ENCODE measurements at places on chromosomes 3 and 15. TPM values are rescaled to one million over a fixed set of nuclear protein-coding genes. Genes with fewer than 3 reads are reported as not detected.

PROK2 gene
- polyA plus RNA-seq: not detected

ST3GAL6 gene
- polyA plus RNA-seq: 15.5 TPM

MAP1A gene
- 14.7 TPM for polyA plus RNA-seq

CACNA2D3 gene
- 1.6 TPM for polyA plus RNA-seq

MEGF11 gene
- 1.9 TPM for polyA plus RNA-seq

CSTA gene
- polyA plus RNA-seq: 0.53 TPM

CDCP1 gene
- 2.0 TPM for polyA plus RNA-seq

GLDN gene
- 0.20 TPM for polyA plus RNA-seq

GRCh38 chr3:40035177-40035576, 225.8 kb downstream of the MYRIP start:
- DNase-seq: no peak

DNA sequence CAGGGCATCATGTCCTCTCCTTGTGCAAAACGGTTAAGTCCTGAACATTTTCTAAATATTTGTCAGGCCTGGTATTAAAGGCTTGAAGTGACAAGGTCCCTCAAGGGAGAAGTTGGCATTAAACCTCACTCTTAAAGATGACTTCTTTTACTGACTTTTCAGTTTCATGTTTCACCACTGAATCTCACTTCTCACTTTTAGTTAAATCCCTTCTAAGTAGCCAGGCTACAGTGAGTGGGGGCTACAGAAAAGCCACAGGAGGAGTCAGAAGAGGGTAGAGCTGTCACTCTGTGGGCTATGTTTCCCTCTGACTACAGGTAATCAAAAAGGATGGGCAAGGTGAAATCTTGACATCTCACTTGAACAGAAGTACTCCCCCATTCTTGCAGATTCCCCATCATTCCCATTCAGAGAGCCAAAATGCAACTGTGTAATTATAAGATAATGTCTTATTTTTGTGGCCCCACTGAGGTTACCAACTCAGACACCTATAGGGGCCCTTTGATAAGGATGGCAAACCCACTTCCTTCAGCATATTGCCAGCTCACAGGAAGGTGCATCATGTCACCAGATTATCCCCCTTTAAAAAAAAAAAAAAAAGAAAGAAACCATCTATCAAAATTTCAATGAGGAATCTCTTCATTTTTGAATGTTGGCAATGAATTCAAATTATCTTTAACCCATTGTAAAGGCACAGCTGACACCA, 790.1 kb upstream of the CFAP20DC start:
- DNase-seq: no peak

DNA sequence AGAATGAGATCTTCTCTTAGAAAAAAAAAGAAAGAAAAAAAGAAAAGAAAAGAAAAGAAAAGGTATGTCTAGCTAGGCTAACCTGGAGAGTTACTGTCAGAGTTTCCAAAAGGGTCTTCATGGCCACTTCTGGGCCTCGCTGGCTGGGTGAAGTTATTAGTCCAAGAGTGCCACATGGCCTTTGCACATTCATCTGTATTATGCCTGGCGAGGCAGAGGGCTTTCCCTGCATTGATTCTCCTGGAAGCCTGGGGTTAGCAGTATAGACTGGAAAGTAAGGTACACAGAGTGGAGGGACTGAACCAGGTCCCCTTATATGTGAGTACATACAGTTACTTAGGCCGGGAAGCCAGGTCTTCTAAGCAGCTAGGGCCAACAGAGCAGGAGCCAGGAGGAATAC, 54.8 kb upstream of the CGNL1 start:
- no peak for DNase-seq

DNA sequence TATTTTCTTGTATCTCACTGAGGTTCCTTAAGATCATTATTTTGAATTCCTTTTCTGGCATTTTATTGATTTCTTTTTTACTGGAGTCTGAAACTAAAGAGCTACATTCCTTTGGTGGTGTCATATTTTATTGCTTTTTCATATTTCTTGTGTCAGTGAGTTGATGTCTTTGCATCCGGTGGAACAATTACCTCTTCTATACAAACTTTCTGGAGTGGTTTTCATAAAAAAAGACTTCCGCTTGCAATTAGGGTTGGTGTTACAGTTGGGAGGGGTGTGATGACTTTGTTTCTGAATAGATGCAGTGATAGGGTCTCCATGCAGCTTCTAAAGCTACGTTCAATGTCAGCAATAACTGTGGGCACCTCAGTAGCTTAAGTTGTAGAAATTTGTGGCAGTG, 181.7 kb downstream of the LPP start:
- no peak for DNase-seq

DNA sequence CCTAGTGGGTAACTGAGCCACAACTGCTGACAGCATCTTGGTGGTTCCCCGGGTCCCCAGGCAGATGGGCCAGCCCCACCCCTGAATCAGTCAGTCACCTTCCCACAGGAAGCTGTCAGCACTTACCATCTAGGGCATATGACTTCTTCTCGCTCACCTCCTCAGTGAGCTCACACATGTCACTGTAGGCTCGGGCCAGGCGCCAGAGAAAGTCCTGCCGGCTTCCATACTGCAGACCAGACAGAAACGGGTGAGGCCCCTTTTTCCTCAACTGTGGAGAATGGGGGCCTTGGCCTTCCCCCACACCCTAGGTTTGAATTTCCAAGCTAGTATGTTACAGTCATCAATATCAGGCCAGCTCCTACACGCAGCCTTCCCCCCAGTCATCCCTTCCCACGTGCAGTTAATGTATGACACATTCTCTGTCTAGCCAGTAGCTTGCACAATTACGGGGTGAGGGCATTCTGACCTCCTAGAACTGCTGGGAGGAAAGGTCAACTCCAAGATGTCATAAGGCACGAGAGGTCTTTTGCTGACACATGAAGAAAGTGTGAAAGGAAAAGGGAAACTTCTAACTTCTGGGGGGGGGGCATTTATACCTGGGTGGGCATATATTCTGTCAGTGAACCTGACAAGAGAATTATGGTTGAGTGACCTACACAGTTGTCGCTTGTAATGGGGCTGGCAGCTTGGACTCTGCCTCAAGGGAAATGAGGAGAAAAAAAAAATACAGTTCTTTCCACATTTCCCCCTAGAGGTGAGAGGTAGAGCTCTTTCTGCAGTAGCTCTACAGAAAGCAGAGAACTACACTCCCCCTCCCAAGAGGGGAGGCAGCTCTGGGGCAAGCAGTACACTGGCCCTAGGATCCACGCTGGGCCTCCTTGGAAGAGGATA, 10.9 kb downstream of the RMDN3 start:
- no peak for DNase-seq

DNA sequence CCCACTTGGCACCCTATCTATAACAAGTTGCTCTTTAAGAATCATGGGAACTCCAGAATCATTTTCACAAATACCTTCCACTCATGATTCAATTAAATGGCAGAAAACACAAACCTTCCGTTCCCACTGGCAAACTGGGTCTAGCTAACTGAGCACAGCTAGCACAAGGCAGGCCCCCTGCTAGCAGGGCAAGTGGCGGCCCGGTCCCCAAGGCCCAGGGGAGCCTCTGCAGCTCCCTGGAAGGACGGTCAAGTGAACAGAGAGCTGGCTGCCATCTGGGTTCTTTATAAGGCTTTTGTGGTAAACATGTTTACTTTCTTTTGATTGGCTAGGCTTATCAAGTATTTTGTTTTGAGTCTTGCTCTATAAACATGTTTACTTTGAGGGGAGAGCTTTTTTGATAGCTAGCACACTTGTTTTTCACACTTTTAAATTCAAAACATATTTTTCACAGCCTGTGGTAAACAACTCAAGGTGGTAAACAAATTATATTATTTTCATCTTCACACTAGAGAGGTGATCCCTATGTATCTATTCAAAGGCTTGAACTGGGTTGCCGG, 81.4 kb downstream of the FOXP1 start:
- DNase-seq: no peak

GRCh38 chr3:10247679-10248183, 528 bp upstream of the TATDN2 start:
- DNase-seq: no peak

DNA sequence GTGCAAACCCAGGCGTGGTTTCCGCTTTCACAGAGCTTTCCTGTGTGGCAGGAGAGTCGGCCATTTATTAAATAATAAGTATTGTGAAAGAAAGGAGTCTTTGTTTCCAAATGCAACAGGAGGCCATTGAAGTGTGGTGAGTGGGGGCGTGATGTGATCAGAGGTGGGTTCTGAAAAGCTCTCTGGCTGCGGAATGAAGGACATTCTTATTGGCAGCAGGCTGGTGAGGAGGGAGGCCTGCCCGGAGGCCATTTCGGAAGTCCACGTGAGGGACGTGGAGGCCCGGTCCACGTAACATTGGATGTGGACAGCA, 11.1 kb downstream of the ARNT2 start:
- no peak for DNase-seq

DNA sequence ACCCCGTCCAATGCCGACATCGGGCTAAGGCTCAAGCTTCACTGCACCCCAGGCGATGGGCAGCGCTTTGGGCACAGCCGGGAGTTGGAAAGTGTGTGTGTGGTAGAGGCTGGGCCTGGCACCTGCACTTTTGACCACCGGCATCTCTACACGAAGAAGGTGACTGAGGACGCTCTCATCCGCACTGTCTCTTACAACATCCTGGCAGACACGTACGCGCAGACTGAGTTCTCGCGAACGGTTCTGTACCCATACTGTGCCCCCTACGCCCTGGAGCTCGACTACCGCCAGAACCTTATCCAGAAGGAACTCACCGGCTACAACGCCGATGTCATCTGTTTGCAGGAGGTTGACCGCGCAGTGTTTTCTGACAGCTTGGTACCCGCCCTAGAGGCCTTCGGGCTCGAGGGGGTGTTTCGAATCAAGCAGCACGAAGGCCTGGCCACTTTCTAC, 1.0 kb downstream of the PDE12 start:
- no peak for DNase-seq

DNA sequence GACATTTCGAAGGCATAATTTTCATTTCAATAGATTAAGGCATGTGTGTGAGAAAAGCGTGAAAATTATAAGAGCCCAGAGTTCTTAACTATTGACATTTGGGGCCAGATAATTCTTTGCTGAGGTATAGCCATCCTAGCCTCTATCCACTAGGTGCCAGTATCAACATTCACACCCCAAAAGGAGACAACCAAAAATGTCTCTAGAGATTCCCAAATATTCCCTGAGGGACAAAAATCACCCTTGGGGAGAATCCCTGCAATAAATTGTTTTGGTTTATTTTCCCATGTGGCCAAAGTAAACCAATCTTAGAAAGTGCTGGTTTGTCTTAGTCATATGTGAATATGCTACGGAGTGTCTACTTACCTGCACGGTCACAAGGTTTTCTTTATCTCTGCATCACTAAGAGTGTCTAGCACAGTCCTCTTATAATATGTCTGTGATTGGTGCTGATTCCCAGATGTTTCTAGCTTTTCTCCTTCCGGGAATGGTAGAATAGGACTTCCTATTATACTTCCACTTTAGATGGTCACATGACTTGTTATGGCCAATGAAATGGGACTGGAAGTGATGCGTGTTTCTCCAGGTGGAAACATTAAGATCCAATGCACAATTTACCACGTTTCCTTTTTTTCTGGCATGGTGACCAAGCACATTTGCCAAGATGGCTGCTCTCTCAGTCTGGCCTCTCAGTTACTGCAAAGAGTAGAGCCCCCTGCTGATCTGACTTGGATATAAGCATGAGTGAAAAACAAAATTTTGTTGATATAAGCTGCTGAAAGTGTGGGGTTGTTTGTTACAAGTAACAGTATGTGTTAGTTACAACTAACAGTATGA, 8.0 kb upstream of the KBTBD8 start:
- DNase-seq: no peak

DNA sequence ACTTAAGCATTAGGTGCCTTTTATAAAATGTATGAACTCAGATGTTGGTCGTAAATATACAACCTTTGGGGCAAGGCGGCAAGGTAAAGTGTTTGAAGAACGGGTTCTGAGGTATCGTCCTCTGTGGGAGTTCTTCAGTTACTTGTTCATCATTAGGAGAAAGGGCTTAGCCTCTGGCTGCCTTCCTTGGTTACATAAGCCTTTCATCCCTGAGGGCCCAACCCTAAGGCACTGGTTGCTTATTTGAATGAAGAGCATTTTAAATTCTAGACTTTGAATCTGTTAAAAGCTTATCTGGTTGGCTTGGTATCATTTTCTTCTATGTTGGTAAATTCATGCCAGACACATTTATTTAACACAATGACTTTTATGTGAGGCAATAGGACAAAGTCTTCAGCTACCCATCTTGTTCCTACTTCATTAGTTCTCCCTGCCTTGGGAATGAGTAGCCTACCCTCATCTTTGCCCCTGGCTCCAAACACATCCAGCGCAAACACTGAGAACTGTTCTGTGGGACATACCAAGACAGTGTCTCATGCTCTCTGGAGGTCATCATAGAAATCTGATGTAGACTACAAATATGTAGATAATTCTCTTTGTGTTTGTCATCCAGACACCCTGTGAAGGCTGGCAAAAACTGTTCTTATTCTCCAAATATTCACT, 12.4 kb upstream of the CCDC80 start:
- no peak for DNase-seq

DNA sequence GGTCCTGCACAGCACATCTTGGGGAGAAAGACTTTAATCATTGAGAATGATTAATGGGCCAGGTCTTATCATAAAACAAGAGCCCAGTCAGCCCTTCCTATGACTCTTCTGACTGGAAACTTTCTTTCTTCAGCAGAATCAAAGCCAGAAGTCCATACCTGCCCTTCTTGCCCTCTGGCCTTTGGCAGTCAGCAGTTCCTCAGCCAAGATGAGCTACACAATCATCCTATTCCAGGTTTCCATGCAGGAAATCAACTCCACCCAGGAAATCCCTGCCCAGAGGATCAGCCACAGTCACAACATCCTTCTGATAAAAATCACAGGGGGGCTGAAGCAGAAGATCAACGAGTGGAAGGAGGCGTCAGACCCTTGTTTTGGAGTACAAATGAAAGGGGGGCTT, 26.9 kb downstream of the ZNF589 start:
- DNase-seq: no peak

DNA sequence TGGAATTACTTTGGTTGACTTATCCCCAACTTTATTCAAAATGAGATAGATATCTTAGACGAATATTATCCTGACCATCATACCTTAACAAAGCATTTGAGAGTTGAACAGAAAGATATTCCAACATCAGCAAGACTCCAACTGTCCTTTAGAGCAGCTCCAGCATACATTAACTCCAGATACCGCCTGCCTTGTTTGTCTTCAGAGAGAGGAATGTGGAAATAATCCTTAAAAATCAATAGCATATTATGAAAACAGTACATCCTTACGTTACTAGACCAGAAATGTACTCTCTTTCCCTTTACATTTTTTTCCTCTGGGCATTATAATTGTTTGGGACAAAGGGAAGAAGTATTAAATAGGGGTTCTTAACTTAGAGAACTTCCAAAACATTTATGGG, 1.7 kb downstream of the ANKUB1 start:
- DNase-seq: no peak

- DNase-seq: no peak
Observed at GRCh38 chr3:25000971-25001591, 427.0 kb upstream of the RARB start.
